Choroid plexus epithelial cell (primary cell): ENCODE measurements at places on chromosomes 2 and 18.

DNA sequence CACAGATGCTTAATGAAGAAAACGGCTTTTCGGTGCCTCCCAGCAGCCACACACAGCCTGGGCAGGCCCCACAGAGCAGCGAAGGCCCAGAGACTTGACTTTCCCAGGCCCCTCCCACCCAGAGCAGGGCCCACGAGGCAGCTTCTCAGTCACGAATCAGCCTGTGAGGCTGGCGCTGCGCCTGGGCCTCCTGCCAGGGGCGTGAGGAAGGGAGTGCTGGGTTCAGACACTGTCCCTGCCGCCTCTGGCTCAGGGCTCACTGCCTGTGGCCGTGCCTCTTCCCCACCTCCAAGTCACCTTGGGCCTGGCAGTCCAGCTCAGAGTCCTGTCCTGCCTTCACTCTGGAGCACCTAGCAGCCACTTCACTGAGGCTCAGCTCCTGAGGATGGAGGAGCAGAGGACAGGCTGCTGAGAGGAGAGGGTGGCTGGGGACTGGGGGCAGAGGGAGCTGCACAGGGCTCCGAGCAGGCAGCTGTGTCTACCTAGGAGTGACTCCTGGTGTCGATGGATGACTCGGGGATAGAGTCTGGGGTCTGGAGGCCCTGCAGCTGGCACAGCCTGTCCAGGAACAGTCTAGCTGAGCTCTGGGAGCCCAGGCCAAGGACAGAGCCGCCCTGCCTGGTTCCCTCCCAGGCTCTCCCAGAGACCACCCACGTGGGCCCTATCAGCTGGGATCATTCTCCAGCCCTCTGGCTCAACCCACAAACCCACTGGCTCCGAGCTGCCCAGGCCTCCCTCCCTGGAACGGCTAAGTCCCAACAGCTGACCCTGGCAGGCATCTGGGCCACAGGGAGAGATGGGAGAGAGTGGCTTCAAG lies 36.4 kb upstream of the FOSL2 start:
- peak; percentile 79 for DNase-seq

DNA sequence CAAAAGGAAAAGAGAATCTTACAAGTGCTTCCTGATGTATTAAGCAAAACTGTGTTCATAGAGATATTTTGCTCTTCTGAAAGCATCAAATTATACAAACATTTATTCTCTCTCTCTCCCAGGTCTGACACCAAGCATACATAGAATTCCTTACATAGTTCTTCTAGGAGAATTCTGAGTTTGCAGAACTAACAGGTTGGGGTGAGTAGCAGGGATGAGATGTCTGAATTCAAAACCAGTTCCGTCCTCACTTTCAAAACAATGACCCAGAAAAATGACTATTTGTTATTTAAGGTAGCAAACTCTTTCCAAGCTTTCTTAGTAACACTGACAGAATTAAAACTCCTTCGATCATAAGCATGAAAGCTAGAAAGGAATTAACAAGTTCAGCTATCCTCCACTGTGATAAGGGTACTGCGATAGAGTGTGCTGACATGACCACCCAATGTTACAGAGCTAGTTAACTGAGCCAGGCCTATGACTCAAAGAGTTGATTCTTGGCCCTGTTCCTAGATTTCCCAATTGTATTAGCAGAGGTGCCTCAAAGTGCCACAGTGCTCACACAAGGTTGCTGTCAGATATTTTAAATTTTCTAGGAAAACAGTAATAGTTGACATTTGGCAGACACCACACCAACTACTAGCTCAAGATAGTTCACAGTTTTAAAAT lies 85.8 kb upstream of the SETBP1 start:
- DNase-seq: peak; percentile 76

DNA sequence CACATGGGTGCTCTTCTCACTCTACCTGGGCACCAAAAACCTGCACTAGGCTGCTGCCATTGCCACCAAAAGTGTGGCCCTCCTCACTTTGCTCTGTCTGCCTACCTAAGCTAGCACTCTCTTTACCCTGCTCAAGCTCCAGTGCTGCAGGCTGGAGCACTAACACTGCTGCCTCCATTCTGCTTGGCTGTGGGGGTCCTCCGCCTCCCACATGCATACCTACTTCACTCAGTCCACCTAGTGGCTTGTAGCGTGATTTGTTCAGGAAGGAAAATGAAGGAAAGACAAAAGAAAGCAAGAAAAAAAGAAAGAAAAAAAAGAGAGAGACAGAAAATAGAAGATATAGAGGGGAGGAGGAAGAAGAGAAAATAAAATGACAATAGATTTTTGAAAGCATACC lies 1339.4 kb upstream of the CHAC2 start:
- DNase-seq: no peak

GRCh38 chr2:23124214-23124750 lies 260.7 kb upstream of the KLHL29 start:
- no peak for DNase-seq

GRCh38 chr2:218406949-218407618 lies 7.4 kb downstream of the CTDSP1 start:
- peak; percentile 69 for DNase-seq

DNA sequence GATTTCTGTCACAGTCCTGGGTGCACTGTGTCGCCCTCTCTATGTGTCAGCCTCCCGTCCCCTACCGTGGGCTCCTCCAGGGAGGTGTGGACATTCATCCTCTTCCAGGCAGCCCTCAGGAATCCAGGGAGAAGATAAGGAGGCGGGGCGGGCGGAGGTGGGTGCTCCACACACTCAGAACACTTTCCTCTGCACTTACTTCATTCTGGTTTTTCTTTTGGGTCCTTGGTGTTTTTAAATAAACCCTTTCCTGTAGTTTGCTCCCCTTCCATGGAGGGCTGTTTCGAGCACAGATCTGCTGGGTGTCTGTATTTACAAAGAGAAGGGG lies 183.9 kb downstream of the FAM210A start:
- no peak for DNase-seq

GRCh38 chr18:58941426-58942099 lies 76.9 kb downstream of the ZNF532 start:
- no peak for DNase-seq

GRCh38 chr18:31557446-31557845 lies 34.2 kb upstream of the TTR start:
- no peak for DNase-seq

- peak; percentile 94 for DNase-seq
These were observed 3.5 kb downstream of the RBM43 start for GRCh38 chr2:151258121-151258520.

GRCh38 chr2:197873293-197873701 lies 68.9 kb downstream of the PLCL1 start:
- DNase-seq: peak; percentile 52

DNA sequence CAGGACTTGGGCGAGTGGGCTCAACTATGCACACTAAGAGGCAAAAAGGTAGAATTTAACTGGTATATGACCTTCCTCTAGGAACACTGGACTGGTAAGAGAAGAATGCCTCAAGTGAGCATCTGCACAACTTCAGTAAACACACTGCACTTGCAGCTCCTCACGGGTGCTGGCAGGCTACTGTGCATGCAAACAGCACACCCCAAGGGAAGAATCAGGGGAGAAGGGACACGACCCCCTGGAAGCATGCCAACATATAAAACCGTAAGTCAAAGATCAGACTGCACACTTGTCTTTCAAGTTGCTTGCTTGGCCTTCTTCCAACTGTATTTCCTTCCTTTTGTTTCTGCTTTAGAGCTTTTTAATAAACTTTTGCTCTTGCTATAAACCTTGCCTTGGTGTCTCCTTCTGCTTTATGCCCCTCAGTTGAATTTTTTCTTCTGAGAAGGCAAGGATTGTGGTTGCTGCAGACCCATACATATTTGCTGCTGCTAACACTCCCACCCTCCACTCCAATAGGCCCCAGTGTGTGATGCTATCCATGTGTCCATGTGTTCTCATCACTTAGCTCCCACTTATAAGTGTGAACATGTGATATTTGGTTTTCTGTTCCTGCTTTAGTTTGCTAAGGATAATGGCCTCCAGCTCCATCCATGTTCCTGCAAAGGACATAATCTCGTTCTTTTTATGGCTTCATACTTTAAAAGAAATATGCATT lies 263.7 kb upstream of the SPOPL start:
- peak; percentile 31 for DNase-seq

GRCh38 chr2:218703341-218703740 lies 7.3 kb upstream of the TTLL4 start:
- DNase-seq: no peak

DNA sequence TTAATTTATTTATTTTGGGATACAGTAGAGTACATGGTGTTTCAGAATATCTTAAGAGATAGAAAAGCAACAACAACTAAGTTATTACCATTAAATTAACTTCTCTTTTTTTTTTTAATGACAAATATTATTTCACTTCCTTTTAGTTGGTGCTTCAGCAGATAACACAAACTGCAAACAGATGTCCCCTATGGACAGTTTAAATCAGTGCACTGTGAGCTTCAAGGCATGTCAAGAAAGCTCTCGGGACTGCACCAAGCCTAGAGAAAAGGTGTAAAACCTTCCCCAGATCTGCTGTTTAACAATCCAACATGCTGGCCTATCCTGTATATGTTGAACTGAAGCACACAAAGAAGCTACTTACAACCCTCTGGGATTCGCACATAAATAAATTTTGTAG lies 122.7 kb downstream of the TCF4 start:
- DNase-seq: peak; percentile 26

DNA sequence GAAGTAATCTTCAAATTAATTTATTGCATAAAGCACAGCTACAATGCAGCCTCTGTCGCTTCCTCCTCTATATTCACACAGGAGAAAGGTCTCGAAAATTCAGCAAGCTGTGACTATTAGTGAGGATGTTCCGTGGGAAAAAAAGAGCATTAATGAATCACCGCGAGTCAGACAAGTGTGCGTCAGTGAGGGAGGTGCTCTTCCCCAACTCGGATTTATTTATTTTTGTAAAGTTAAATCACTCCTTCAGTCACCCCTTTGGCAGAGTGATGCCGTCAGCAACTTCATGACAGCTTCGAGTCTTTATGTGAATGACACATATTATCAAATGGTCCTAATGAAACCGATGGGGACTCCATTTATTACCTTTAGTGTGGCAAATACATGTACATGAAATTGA lies 648.9 kb upstream of the SALL3 start:
- no peak for DNase-seq

- no peak for DNase-seq
These were observed 231.6 kb upstream of the CRIM1 start for GRCh38 chr2:36123995-36124394.

GRCh38 chr2:219171231-219171651 lies 1.4 kb upstream of the SLC23A3 start:
- DNase-seq: peak; percentile 88

DNA sequence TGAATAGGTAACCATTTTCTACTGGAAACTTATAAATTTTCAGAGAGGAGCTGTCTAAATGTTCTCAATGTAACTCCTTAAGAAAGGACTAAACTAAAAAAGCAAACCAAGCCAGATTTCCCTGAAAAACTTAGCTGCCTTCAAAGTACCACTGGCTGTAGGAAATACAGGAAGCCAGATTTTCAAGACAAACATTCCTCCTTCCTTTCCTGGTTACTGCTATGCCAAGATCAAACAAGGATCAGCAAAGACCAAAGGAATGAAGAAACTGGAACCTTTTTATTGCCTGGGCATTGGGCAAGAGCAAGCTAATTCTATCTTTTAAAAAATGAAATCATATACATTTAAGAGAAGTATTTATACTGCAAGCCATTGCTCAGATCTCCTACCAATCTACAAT lies 212.7 kb downstream of the DYM start:
- DNase-seq: peak; percentile 37

DNA sequence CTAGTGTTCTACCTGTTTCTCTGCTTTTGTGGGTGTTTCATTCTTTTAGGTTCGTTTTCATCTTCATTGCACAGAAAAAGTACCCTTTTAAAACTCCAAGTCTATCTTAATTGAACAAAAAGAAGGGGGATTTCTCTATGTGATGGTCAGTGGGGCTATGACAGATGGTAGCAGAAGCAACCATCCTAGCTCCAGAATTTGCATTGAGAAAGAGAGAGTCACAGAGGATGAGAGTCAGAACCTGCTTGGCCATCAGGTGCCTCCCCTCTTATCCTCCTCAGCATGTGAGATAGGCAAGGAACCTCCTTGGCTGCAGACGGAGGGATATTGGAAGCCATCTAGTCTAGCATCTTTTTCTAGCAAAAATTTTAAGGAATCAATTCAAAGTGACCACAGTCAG lies 398.0 kb upstream of the DCC start:
- DNase-seq: no peak

DNA sequence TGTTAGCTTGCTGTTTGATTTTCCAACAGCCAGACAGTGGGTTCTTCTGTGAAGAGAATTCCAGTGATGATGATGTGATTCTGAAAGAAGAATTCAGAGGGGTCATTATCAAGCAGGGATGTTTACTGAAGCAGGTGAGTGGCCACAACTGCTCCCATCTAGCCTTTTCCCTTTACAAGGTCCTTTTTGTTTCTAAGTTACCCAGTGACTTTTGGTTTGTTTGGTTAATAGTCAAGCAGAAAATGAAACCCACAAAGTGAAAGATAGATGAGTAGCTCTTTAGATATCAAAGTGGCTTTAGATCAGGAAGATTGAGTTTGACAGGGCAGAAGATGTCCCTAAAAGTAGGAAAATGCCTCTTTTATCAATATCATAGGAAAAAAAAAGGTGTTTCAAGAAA lies 23.3 kb downstream of the PLEK start:
- DNase-seq: no peak

GRCh38 chr18:35077937-35078336 lies 36.7 kb downstream of the MAPRE2 start:
- DNase-seq: peak; percentile 21

DNA sequence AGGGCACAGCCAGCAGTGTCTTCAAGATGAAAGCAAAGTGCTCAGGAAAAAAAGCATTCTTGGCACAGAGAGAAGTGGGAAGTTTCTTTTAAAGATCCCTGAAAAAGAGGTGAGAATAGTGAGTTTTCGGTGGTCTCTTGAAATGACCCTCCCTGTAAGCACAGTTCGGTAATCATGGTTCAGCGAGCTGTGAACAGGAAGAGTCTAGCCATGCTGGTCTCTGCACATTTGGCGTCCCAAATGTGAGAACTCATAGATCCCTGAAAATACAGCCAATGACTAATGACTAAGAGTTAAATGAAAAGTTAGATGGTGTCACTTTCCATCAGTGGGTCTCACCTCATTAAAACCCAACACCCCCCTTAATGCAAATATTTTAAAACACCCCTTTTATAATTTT lies 3.4 kb downstream of the IL1R1 start:
- no peak for DNase-seq

DNA sequence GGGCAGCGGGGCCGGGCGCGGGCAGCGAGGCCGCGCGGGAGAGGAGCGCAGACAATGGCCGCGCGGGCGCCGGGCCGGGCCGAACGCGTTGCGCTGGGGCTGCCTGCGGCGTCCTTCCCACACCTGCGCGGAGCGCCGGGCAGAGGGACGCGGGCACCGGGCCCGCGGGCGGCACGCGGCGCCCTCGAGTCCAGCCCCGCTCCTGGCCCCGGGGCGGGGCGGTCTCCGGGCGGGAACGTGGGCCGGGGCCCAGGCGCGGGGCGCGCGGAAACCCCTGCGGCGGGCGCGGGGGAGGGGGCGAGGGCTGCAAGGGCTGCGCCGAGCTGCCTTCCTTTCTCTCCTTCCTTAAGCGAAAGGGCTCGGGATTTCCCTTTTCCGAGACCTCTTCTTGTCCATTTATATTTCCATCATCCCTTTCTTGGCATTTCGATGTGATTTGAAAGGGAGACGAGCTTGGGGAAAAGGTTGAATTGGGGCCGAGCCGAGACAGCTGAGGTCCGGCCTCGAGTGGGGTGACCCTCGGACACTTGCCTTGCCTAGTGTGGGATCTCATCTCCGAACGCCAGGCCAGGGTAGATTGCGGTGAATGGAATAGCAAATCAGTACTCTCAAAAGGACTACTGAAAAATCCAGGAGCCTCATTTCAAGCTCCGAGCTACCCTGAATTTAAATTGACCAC lies 676 bp downstream of the KLHL23 start:
- DNase-seq: peak; percentile 23
